ENCODE measurements at places on chromosomes 5 and 9.

- peak; percentile 98 for DNase-seq
Measured at GRCh38 chr9:12784461-12785259, 9.8 kb downstream of the LURAP1L start.

DNA sequence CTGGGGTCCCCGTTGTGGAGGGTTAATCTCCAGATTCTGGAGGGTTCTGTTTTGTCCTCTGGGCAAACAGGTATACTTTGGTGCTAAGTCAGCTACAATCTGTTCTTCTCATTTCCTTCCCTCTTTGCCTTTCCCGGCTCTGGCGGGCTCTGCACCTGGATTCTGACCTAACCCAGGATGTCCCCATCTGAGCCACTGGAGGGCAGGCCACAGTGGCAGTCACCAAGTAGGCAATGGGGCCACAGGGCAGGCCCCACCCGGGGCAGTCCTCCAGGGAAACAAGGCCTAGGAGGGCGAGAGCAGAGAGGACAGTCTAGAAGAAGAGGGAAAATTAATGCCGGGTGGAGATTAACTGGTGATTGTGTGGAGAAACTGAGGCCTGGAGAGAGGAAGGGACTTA, 40.4 kb upstream of the HRH2 start:
- no peak for DNase-seq

DNA sequence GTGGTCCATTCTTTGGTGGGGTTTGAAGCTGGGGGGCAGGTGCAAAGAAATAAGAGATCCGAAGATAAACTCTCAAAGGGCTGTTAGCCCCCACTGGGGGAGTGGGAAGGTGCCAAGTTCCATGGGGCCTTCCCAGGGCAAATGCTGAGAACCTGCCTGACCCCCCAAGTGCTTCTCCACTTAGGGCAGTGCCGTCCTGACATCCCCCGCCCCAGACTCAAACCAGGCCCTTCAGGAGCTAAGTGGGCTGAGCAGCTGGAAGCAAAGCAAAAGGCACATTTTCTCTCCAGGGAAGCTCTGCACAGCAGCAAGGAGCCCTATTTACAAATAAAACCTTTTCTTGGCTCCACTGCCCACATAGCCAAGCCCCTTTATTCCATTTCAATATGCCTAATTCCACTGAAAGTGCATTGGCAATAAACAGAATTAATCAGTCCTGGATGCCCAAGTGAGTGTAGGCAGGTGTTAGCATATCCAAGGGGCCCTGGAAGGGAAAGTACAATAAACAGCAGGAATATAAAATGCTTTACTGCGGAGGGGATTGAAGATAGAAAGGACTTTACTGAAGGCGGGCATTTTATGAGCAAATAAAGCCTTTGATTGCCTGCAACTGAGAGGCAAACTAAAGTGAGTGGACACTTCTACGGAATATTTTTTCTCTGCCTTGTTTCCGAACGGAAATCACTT, 44.6 kb downstream of the WHRN start:
- DNase-seq: no peak

- DNase-seq: no peak
Measured at GRCh38 chr9:131545003-131545785, at the start of gene PRRT1B. PRRT1B (plus strand) TSS chr9:131545523; CDS start chr9:131545616, 93 bp downstream.

DNA sequence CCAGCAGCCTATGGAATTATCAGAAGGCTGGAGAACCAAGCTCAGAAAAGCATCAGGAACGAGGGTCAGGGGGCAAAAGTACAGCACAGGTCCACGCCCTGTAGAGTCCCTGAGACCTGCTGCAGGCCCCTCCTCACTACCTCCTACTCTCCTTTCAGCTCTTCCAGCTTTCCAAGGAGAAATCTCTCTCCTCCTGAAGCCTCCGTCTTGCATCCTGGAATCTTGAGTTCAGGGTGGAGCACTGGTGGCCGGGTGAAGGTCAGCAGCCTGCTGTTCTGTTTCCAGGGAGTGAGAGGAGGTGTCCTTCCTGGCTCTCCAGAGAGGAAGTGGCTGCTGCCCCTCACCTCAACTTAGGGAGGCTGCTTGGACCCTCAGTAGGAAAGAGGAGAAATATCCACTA, 342.3 kb downstream of the ZSWIM6 start:
- DNase-seq: no peak

DNA sequence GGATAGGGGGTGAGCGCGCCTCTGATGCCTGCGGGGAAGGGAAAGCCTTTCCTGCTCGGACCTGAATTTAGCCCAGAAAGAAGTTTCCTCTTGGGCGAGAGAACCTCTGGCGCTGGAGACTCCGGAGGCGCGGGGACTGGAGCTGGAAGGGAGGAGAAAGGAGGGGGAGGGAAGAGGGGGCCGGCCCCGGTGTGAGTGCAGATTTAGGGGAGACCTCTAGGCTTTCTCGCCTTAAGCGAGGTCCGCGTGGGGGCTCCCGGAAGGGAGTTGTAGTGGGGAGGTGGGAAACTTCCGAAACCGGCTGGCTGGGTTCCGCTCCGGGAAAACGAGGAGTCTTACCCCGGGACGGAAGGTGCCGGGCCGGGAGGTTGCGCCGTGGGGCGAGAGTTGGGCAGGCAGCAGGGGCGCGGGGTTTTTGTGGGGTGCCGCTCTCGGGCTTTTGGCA, 1.3 kb downstream of the PCSK5 start:
- peak; percentile 9 for DNase-seq

DNA sequence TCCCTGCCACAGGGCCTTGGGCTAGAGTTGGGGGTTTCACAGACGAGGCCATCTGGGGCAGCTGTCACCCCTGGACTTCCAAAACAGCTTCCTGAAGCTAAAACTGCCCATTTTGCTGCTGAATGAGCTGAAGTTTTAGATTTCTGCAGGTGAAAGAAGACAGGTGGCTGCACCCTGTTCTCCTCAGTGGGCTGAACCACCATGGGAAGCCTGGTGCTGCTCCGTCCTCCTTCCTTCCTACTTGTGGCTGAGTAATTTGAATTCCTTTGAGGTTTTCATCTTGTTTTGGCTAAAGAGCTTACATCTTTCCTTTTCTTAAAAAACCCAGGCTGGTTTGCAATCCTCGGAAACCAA, 5.3 kb downstream of the NKD2 start:
- no peak for DNase-seq
